T-helper 9 cell (primary cell): ENCODE measurements at places on chromosomes 6 and 20.

GRCh38 chr6:156977527-156978291, 200.5 kb downstream of the ARID1B start:
- no peak for DNase-seq

- DNase-seq = no peak
These were observed 829.7 kb upstream of the CITED2 start for GRCh38 chr6:140204154-140204553.

DNA sequence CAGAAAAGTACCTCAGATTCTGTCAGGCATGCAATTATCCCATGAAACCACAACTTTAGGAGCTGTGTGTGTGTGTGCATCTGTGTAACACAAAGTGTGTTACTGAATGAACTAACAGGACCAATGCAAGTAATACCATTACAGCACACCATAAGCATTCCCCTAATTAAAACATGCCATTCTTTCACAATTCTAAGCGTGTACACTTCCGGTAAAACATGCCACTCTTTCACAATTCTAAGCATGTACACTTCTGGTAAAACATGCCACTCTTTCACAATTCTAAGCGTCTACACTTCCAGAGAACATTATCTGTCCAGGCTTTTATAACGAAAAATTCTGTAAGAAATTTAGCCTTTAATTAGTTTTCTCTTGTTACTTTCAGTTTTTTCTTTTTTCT, 238.2 kb downstream of the GMDS start:
- no peak for DNase-seq

GRCh38 chr6:115728171-115728570, 332.5 kb downstream of the FRK start:
- DNase-seq = no peak

DNA sequence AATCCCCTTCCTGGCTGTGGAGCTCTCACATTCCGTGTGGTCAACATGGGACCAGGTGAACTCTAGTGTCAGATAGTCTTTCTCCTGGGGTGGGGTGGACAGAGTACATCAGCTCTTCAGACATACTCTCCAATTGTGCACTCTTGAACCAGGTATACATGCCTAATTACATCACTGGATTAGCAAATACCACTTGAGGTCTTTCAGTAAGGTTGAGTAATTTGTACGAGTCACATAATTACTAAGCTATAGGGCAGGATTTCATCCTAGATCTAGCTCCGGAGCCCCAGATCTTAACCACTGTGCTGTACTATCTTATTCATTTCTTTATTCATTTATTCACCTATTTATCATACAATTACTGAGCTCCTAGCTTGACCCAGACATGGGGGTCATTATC, 821.3 kb downstream of the TFAP2A start:
- DNase-seq = no peak

GRCh38 chr6:164086076-164086887, 671.8 kb downstream of the QKI start:
- DNase-seq = no peak

- DNase-seq = no peak
These were observed 51.3 kb downstream of the VEGFA start for GRCh38 chr6:43821101-43821886.

DNA sequence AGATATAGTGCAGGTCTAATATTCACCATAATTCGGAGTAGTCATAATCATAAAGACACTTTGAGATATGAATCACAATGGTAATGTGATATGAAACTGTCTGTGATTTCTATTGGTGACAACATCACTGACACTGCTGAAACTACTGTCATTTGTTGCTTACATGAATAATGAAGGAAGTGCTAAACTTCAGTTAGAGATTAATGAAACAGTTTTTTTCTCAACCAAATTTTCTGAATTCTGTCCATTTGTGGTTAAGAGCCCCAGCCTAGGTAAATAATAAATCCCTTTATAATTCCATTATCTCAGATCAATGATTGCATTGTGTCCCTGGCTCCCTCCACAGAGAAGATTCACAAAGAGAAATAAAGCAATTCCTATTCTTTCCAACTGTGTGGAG, 122.6 kb downstream of the HIVEP2 start:
- DNase-seq = no peak

DNA sequence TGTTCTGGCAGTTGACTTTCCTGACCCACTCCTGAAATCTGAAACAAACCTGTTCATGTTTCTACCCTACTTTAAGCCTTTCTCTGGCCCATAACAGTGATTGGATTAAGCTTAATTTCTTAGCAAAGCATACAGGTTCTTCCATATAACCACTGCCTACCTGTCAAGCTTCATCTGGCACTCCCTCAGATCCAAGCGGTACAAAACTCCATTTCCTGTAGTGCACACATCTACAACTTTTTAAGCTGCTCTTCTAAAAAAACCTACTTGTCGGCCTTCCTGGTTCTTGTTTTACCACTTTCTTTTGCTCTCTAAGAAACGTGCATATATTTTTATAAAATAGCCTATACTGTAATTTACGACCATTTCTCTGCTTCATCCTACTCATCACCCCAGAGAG, 916 bp upstream of the PPP1R11 start:
- no peak for DNase-seq

DNA sequence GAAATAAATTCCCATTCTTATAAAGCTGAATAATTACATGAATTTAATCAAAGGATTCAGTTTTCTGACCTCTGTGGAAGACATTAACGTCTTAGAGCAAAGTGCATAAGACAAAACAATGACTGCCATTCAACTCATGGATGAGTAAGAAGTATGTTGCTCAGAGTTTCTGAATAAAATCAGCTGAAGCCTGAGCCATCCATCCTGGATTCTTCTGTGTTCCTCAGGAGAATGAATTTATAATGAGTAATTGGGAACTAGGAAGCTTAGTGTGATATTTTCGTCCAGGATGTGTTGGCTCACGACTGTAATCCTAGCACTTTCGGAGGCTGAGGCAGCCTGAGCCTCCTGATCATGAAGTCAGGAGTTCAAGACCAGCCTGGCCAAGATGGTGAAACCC, 62.8 kb downstream of the PERP start:
- DNase-seq = no peak

GRCh38 chr6:142009647-142010046, 123.1 kb upstream of the GJE1 start:
- DNase-seq = no peak

- DNase-seq = no peak
These were observed 128.9 kb downstream of the SYNDIG1 start for GRCh38 chr20:24598346-24598745.

- DNase-seq = no peak
These were observed 811.9 kb downstream of the TENT5A start for GRCh38 chr6:80940571-80940970.

GRCh38 chr6:11770546-11771466, 7.8 kb downstream of the ADTRP start:
- no peak for DNase-seq

- DNase-seq = no peak
These were observed 76.2 kb downstream of the CDH26 start for GRCh38 chr20:60034231-60035110.

GRCh38 chr6:48429610-48430009, 318.6 kb upstream of the PTCHD4 start:
- DNase-seq = no peak

DNA sequence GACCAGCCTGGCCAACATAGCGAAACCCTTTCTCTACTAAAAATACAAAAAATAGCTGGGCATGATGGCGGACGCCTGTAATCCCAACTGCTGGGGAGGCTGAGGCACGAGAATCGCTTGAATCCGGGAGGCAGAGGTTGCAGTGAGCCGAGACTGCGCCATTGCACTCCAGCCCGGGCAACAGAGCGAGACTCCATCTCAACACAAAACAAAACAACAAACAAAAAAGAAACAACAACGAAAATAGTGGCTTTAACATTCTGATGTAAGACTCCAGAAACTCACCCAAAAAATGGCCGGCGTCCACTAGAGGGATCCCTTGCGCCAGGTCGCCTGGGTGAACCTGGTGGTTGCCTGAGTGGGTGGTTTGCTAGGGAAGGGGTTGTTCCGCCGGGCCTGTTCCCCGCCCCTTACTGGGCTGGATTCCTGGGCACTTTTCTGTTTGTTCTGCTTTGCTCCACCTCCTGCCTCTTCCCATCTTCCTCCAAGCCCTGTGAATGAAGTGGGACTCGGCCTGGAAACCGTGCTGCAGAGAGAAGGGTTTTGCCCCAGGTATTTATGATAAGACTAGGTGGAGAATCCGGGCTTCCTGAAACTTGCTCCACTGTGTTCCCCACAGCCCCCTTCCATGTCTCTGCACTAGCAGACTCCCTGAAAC, 1.5 kb downstream of the PABPC1L start:
- peak; percentile 13 for DNase-seq

DNA sequence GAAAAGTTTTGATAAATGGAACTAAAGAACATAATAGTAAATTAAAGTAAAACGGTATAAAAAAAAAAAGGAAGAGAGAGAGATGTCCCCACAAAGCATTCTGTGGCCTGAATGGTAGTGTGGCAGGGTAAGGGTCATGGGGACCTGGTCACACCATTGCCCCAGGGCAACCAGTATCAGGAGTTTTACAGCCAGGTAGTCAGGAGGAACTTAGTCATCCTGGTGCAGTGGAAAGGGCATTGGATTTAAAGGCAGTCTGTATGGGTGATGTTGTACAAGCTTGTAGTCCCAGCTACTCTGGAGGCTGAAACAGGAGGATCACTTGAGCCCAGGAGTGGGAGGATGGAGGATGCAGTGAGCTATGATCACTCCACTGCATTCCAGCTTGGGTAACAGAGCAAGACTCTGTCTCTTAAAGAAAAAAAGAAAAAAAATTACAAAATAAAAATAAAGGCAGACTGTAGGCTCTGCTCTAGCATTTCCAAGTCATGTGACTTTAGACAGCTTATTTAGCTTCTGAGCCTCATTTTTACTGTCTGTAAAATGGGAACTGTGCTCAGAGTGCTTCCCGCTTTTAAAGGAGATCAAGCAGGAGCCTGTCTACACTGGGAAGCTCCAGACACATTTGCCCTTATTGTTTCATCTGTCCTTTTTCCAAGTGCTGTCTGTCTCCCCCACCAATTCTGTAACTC, 112.8 kb upstream of the ARMC2 start:
- DNase-seq = no peak

DNA sequence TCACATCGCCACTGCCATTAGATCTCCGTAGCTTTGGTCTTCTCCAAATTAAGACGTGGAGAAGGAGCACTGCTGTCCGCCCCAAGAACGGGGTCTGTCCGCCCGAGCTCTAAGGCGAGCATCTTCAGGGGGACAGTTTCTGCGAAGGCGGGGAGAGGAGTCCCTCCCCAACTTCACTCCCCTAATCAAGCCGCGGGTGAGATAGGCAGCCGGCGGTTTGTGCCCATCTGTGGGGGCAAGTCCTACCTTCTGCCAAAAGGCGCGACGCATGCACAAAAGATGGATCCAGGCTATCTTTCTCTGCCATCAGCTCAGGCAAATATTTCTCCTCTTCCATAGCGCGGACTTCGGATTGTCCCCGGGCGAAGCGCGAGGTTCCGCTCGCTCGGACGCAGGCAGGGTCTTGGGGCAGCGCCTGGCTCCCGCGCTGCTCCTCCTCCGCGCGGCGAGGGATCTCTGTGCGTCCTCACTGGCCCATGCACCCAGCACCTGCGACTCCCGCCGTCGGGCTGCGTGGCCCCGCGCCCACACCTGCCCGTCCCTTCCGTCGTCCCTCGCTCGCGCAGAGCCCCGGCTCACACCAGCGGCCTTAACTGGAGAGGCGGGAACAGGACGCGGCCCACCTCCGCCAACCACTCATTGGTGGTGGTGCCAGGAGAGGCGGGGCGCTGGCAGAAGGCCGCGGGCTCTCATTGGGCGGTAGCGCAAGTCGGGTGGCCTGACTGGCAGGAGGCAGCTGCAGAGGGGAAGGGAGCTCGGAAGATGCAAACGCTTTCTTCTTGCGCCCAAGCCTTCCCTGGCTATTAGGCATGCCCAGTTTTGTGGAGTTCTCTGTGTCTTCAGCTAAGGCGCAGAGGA, at the start of gene KHDRBS2:
TSS of gene KHDRBS2 (minus strand) at position 614 of the 858 bp plus-strand sequence.
- no peak for DNase-seq

DNA sequence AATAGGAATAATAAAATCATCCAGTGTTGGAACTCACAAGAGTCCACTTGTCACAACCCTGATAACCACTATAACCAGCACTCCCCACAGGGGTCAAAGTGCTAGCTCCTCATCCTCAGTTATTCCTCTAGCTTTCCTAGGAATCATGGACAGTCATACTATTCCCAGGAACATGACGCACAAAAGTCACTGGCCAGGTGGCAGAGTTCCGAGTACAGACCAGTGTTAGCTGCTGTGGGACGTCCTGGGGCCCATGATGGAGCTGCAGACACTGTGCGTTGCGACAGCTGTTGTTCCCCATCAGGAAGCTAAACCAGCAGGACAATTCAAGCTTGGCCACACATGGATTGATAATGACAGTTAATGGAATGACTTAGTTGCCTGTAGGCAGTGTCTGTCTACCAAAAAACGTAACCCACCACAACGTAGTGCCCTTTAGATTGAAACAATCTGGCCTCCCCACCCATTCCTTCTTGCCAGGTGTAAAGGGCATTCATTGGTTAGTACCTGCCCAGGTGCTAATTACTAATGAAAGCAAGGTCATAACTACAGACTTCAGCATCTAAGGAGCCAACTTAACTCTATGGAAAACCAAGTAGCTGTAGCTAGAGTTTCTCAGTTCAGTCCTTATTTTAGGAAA, 17.4 kb downstream of the EZR start:
- no peak for DNase-seq

GRCh38 chr6:164331026-164331425, 916.5 kb downstream of the QKI start:
- DNase-seq = no peak

- DNase-seq = no peak
These were observed 33.8 kb upstream of the LCA5 start for GRCh38 chr6:79571030-79571367.
